ENCODE measurements at places on chromosomes 3 and 15.

DNA sequence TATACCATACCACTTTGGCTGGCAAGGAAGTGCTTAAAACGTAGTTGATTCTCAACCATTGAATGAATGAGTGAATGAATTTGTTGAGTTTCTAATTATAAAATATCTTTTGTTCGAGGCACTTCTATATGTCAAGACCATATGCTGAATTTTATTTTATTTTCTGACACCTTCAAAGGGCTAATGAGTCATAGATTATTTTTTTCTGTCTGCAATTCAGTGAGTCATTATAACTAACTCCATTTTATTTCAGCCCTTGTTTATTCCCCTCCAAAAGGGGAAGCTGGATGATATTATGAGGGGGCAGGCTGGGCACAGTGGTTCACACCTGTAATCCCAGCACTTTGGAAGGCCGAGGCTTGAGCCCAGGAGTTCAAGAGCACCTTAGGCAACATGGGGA, 142.4 kb downstream of the P2RY1 start:
- no peak for DNase-seq

- no peak for DNase-seq
These were observed 6.1 kb upstream of the LDHAL6B start for GRCh38 chr15:59200560-59200959.

DNA sequence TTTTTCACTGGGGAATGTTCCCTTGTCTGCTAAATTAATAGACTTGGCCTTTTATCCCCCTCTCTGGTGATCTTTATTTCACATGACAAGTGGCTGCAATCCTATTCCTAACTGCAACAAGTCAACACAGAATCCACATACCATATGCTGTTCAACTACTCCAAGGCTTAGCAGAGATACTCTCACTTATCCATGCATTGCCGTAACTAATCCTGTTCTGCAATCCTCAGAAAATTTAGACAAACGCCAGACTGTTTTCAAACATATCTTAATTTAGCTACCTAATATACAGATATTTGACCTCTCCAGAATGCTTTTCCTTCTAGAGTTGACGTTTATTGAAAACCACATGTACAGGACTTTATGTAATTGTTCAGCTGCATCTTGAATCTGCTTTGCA, 37.9 kb downstream of the EID1 start:
- DNase-seq = no peak

DNA sequence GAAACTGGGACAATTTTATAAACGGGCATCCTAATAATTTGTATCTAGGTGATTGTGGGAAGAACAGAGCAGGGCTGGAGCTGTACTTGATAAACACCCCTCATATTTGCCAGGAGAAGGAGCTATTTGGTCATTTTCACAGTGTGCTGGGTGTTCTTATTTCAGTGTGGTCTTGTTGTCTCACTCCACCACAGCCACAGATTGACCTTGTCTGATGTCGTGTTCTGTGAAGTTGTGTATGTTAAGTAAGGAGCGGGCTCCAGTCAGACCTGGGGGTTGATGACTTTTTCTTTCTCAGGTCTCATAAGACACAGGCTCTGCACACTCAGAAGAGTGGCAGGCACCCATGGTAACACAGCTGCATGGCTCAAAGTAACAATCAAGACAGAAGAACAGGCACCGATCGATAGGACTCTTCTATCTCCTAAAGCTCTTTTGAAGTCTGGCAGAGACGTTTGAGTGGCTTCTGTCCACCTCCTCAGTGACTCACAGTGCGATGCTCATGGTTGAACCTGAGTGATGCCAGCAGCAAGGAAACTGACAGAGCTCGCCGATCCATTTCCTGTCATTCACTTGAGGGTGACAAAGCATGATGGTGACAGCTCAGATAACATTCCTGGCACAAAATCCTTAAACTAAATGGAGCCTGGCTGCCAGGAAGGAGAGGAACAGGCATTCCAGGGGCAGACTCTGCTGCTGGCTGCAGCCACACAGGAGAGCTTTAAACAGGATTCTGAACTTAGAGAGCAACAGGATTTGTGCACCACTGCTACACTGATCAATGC, 20.8 kb downstream of the DPH3 start:
- peak; percentile 84 for DNase-seq

DNA sequence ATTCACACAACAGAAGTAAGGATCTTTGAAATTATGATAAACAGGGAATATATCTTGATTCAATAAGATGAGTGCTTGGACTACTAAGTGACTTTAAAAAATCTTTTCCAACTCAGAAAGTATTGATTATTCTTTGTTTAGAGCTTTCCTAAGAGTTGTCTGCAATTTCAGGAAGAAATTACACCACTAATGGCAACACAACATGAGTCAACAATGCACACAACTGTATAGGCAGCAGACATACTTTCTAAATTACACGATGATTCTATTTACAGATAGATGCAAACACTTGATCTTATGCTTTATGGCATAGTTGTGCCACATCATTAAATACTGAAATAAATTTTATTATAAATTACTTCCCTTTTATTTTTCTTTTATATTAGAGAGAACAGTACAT, 4.4 kb downstream of the NAA50 start:
- DNase-seq = no peak

DNA sequence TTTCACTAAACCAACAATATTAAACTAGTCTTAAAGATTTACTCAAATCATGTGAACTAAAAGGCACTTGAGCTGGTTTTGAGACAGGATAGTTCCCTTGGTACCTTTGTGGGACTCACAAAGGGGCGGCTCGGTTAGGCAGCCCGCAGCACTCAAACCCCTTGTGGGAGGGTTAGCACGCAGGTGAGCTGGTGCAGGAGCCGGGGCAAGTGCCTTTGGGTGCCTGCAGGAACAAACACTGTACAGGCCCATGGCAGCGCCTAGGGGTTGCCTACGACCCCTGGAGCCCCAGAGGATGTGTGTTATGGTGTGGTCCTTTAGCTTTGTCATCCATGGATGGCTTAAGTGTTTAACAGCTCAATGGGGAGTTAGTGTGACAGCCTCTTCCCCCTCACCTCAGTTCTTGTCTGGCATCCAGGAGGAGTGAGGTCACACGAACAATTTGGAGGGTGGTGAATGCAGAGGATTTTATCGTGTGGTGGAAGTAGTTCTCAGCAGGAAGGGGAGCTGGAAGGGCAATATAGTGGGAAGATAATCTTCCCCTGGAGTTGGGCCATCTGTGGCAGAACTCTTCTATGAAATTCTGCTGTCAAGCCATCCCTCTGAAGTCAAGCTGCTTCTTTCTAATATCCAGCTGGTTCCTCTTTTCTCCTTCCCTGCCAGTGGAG, 470.9 kb downstream of the RBMS3 start:
- no peak for DNase-seq

DNA sequence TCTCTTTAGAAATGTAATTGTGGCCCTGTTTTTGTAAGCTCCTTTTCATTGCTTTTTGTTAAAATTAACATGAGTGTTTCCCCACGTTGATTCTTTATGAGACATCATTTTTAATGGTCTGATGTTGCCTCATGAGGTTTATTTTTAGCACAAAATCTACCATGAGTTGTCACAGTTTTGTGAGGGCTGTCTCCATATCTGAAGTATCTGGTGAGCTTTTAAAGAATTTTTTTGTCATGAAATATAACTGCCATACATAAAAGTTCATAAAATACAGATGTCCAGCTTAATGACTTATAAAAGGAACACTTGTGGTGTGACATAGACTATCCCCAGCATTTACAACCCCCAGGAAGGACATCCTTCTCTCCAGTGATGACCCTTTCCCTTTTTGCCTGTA, 34.3 kb upstream of the CEMIP start:
- DNase-seq = no peak

DNA sequence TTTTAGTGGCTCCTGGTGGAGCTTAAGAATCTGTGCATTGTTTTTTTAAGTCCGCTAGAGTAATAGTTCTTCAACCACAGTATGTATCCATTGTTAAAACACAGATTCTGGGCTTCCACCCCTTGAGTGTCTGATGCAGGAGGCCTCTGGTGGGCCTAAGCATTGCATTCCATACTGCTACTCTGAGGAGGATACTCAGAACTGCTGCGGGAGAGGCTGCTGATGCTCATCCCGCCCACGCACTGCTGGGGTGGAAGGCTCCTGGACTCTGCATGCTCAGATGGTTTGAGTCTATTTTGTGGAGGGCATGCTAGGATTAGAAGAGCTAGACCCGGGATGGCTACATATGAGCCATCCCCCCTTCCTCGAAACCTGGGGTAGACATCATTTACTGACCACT, 74.4 kb downstream of the THSD4 start:
- DNase-seq = no peak

DNA sequence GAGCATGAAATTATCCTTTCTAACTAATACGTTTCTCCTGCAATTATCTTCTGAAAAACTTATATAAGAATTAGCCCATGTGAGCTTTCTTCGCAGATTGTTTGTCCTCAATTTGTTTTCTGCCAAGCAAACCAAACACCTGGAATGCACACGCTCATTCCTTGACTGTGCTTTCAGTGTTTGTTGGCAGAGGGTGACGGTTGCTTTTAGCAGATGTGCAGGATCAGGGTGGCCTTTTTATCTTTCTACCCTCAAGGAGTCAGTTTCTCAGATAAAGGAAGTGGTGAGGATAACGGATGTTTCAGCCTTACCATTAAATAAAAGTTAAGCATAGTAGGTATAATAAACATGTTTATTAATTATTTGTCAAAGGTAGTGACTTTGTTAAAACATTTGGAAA, 15.2 kb downstream of the ARPP21 start:
- DNase-seq = no peak

DNA sequence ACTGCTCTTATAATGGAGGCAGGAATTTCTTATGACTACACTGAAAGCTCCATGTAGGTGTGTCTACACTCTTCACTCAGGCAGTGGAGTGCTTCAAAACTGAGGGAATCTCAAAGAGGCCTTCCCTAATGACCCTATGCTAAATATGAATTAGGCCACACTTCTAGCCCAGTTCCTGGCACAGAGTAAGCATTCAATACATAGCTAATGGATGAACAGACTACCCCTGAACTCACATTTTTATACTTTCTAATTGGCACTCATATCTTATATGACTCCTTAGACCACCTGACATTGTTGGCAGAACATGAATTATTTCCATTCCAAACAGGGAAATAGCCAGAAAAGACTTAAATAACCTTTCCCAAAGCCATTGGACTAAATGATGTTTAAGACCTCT, 3.4 kb downstream of the RARRES1 start:
- no peak for DNase-seq

GRCh38 chr3:12484198-12484982, at the start of gene TSEN2:
Gene TSEN2 (plus strand): TSS chr3:12484480. CDS start chr3:12489801, 5,321 bp downstream.
- peak; percentile 90 for DNase-seq

GRCh38 chr3:133840767-133841166, 35.2 kb downstream of the SRPRB start:
- DNase-seq = no peak

DNA sequence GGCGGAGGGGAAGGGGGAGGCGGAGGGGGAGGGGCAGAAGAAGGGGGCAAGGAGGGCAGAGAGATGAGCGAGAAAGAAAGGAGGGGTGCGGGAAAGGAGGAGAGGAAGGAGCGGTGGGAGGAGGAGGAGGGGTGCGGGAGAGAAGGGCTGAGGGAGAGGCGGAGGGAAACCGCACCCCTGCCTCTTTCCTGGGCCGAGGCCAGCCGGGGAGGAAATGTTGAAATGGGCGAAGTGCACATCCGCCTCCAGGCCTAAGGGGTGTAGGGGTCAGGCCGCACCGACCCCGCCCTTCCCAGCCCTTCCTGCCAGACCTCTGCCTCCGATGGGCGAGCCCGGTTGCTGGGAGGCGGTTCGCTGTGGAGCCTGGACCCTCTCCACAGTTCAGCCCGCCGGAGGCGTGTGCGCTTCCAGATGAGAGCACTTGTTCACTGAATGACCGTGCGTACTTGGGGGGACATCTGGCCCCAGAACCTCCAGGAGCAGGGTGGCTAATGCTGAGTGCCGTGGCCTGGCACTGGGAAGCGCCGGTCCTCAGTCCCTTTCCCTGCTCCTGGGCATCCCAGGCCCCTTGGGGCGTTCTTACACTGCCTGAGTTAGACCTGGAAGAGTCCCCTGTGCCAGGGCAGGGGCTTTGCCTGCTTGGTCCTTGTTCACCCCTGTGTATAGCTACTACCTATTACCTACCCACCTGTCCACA, 110.3 kb upstream of the KLF13 start:
- peak; percentile 44 for DNase-seq

GRCh38 chr3:38136393-38136776, 542 bp downstream of the ACAA1 start:
- no peak for DNase-seq

- no peak for DNase-seq
These were observed 5.5 kb upstream of the MGLL start for GRCh38 chr3:127827808-127828207.
